ENCODE measurements at places on chromosomes 4 and X.

DNA sequence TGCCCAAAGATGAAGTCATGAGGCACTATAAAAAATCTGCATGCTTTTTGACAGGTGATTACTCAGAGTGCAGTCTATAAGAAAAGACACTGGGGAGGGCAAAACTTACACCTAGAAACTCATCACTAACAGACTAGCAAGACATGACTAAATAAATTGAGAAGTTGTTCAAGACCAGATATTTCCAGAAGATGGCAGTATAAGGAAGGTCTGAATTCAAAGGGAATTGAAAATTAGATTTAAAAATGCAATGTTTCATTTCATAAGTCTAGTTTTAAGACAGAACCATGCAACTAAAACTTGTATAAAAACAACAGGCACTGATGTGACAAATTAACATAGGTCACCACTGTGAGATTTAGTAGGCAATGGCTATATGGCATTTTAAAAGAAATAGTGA is 232.5 kb upstream of the POF1B start:
- no peaks in the 10 kb centered on the region for H3K4me1 ChIP-seq
- H3K4me3 ChIP-seq, result no peak overlapping the region
- H3K27ac ChIP-seq, result no peak overlapping the region
- H3K27me3 ChIP-seq, result no peaks in the 10 kb centered on the region
- no peaks in the 10 kb centered on the region for H3K36me3 ChIP-seq

GRCh38 chrX:111352424-111352823 is 59.6 kb downstream of the DCX start:
- no peaks in the 10 kb centered on the region for H3K27me3 ChIP-seq
- no peak overlapping the region for H3K27ac ChIP-seq
- H3K4me1 ChIP-seq, result peaks cover 2% of the 10 kb centered on the region

DNA sequence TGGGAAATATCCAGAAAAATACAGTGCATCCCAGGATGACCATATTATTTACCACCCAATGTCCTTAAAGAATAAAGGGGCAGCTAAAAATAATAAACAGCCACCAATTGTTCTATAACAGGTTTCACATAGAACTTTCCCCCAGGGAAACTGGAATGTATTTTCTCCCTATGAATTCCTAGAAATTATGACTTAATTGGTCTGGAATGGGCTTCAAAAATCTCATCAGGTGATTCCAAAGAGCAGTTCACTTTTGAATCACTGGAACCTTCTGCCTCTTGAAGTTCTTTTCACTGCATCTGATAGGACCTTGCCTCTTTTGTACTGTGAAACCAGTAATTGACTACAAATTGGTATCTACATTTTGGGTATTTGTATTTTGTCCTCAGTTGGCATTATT is 119.3 kb downstream of the ZNF330 start:
- H3K27ac ChIP-seq, result no peak overlapping the region
- no peaks in the 10 kb centered on the region for H3K36me3 ChIP-seq
- no peaks in the 10 kb centered on the region for H3K27me3 ChIP-seq
- no peak overlapping the region for H3K4me3 ChIP-seq

- no peaks in the 10 kb centered on the region for H3K27me3 ChIP-seq
- no peak overlapping the region for H3K27ac ChIP-seq
- no peak for DNase-seq
- no peaks in the 10 kb centered on the region for H3K4me1 ChIP-seq
Measured at GRCh38 chr4:101835121-101835904, 44.8 kb downstream of the BANK1 start.

DNA sequence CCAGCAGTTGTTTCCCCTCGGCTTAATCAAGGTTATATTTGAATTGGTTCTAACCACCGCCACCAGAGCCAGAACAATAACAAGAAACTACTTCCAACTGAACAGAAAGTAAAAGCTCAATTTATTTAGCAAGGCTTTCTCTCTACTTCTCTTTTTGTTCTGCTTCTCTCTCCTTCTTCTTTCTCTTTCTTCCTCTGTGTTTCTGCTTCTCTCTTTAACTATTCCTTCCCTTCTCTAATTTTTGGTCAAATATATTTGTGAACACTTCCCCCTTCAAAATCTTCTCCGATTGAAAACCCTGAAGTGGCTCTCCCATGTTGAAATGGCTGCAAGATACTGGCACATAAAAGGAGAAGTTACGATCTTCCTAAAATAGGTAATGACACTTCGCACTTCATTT is 1195.9 kb upstream of the PRKX start:
- H3K4me1 ChIP-seq, result no peaks in the 10 kb centered on the region
- H3K27ac ChIP-seq, result no peak overlapping the region
- H3K27me3 ChIP-seq, result no peaks in the 10 kb centered on the region

- H3K36me3 ChIP-seq, result no peaks in the 10 kb centered on the region
Measured at GRCh38 chr4:20370274-20370673, 118.6 kb downstream of the SLIT2 start.

GRCh38 chr4:187608001-187608421 is 387.6 kb upstream of the ZFP42 start:
- H3K36me3 ChIP-seq, result no peaks in the 10 kb centered on the region
- no peaks in the 10 kb centered on the region for H3K27me3 ChIP-seq
- H3K4me3 ChIP-seq, result no peak overlapping the region

- H3K36me3 ChIP-seq, result no peaks in the 10 kb centered on the region
- no peak overlapping the region for H3K27ac ChIP-seq
- no peak for DNase-seq
- H3K4me3 ChIP-seq, result no peak overlapping the region
Measured at GRCh38 chr4:167452922-167453430, 218.7 kb upstream of the SPOCK3 start.

GRCh38 chr4:111398906-111399330 is 746.3 kb upstream of the FAM241A start:
- no peak overlapping the region for H3K4me3 ChIP-seq
- no peak for DNase-seq
- no peaks in the 10 kb centered on the region for H3K36me3 ChIP-seq
- no peaks in the 10 kb centered on the region for H3K4me1 ChIP-seq

Data from ascending aorta (tissue), 2 donors.